ENCODE measurements at places on chromosomes 1 and 21. TPM values are rescaled to one million over a fixed set of nuclear protein-coding genes. Genes with fewer than 3 reads are reported as not detected.

NBPF20 gene
- 1.8 TPM for total RNA-seq

FLG gene
- total RNA-seq: not detected

KIAA0040 gene
- 9.2 TPM for total RNA-seq

ST6GALNAC5 gene
- not detected for total RNA-seq

SLC19A2 gene
- 2.4 TPM for total RNA-seq

ADGRB2 gene
- total RNA-seq: 0.26 TPM

CAMK1G gene
- total RNA-seq: not detected

Data from dermis microvascular lymphatic vessel endothelial cell (primary cell).